ENCODE measurements at places on chromosomes 7 and 10. TPM values are rescaled to one million over a fixed set of nuclear protein-coding genes. Genes with fewer than 3 reads are reported as not detected.

PAPOLB gene
- total RNA-seq, result 0.48 TPM

MYOZ1 gene
- total RNA-seq, result 1.2 TPM

COL13A1 gene
- 0.66 TPM for total RNA-seq

RSPH10B2 gene
- total RNA-seq, result not detected

TET1 gene
- total RNA-seq, result 12.8 TPM

AUTS2 gene
- 81.3 TPM for total RNA-seq

PCLO gene
- total RNA-seq, result 5.9 TPM

GPR158 gene
- total RNA-seq, result 0.16 TPM

CALML5 gene
- 31.0 TPM for total RNA-seq

MINDY4 gene
- 13.8 TPM for total RNA-seq

NUTM2B gene
- 0.33 TPM for total RNA-seq

PPP1R17 gene
- total RNA-seq, result not detected

DNA sequence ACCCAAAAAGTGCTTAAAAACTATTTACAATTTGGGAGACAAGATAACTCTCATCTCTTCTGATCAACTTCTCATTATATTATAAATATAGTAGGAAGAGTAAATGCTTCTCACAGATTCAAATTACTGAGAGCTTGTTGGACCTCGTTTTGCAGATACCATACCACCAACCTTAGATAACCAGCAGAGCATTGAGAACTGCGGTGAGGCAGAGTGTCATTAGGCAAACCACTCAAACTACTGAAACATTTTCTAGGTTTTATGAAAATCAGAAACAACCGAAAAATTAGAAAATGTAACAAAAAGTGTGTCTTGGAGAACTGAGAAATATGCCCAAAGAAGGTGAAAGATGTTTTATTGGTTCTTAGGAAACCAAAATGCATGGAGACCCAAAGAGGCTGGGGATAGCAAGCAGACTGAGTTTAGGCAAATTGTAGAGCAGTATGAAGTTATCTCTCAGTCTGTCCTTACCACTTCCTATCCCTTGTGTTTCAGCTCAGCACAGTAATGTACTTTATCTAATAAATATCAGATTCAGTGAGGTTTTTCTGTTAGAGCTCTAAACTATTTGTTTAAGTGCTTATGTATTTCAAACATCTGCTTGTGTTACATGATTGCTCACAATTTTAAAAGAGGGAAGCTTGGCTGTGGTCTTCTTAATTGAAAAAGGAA is 77.9 kb downstream of the HECTD2 start:
- no peaks in the 10 kb centered on the region for H3K4me1 ChIP-seq
- no peaks in the 10 kb centered on the region for H3K36me3 ChIP-seq
- H3K4me3 ChIP-seq, result no peak overlapping the region
- DNase-seq, result no peak
- H3K27ac ChIP-seq, result no peak overlapping the region

DNA sequence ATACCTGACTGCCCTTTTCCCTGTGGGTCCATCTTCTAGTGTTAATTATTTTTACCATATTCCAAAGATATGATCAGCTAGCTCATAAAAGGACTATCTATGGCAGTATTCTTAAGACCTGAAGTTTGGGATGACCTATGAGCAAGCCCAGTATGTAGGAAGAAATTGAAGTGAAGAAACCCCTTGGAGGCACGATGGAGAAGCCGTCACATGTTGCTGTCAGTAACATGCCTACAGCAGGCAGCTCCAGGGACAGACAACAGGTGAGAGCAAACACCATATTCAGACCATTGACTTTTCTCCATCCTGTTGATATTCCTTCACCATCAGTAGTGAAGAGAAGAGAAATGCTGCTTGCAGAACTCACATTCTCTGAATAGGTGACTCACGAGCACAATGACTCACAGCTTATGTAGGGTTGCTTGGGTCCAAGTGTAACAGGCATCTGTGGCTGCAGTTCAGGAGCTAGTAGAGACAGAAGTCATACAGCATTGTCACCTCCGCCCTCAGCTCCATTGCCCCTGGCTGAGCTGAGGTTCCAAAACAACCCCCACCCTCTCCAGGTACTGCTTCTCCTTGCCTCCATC is 8.4 kb upstream of the LYZL2 start:
- no peak overlapping the region for H3K27ac ChIP-seq
- H3K36me3 ChIP-seq, result no peaks in the 10 kb centered on the region
- DNase-seq, result no peak
- no peaks in the 10 kb centered on the region for H3K27me3 ChIP-seq
- no peak overlapping the region for H3K4me3 ChIP-seq

DNA sequence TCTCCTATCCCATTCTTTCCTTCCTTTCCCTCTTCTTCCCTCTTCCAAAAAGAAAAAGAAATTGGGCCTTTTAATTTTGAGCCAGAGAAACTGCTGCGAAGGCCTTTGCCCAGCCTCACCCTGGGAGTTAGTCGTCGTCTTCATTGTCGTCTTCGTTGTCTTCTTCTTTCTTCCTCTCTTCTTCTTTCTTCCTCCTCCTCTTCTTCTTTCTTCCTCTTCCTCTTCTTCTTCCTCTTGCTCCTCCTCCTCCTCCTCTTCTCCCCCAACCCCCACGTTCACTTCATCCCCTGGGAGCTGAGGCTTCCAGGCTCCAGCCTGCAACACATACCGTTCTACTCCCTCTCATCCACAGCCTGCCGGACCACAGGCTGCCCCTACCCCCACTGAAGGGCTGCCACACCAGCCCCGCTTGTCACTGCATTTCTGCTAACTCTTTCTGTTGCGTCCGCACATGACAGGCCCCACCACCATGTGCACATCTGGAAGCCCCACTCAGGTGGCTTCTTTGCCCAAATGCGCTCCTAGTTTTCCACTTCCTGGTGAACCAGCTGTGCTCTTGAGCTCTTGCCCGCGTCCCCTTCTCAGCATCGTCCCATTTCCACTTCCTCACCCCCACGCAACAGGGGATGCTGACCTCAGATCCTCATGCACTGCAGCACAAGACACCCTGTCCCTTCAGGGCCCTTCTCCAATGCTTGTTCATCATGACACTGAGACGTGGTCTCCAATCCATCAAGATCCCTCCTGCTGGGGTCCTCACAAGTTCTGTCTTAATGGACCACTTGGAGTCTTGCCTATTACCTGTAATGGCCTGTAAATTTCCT is 94.9 kb upstream of the SH2B2 start:
- H3K4me3 ChIP-seq, result no peak overlapping the region
- no peaks in the 10 kb centered on the region for H3K27me3 ChIP-seq
- no peak overlapping the region for H3K27ac ChIP-seq
- DNase-seq, result no peak
- no peaks in the 10 kb centered on the region for H3K36me3 ChIP-seq
- H3K4me1 ChIP-seq, result no peaks in the 10 kb centered on the region

DNA sequence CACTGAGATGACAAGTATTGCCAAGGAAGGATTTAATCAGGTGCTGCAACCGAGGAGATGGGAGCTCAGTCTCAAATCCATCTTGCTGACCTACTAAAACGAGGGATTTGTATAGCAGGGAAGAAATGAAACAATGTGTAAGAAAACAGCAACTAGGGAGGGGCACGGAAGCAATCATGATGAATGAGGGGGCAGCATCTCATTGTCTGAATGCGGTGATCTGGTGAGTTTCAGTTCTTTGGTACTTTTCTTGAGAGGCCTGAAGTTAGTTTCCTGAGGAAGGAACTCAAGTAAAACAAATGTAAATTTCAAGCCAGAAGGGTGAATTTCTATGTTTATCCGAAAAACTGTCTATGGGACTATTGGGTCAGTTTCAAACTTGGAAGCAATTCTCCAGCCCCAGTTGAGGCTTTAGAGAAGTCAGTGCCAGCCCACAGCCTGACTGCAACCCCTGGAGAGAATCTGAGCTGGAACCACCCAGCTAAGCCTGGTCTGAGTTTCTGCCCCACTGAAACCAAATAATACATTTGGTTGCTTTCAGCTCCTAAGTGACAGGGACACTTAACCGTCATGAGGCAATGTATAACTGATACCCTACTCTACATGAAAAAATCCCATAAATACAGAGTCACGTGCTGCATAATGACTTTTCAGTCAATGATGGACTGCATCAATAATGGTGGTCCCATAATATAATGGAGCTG is 45.8 kb upstream of the TNS3 start:
- no peaks in the 10 kb centered on the region for H3K27me3 ChIP-seq
- no peaks in the 10 kb centered on the region for H3K36me3 ChIP-seq
- H3K4me3 ChIP-seq, result no peak overlapping the region

GRCh38 chr10:108735380-108735779 is 1187.9 kb downstream of the XPNPEP1 start:
- H3K27ac ChIP-seq, result no peak overlapping the region
- no peak overlapping the region for H3K4me3 ChIP-seq
- H3K27me3 ChIP-seq, result no peaks in the 10 kb centered on the region

DNA sequence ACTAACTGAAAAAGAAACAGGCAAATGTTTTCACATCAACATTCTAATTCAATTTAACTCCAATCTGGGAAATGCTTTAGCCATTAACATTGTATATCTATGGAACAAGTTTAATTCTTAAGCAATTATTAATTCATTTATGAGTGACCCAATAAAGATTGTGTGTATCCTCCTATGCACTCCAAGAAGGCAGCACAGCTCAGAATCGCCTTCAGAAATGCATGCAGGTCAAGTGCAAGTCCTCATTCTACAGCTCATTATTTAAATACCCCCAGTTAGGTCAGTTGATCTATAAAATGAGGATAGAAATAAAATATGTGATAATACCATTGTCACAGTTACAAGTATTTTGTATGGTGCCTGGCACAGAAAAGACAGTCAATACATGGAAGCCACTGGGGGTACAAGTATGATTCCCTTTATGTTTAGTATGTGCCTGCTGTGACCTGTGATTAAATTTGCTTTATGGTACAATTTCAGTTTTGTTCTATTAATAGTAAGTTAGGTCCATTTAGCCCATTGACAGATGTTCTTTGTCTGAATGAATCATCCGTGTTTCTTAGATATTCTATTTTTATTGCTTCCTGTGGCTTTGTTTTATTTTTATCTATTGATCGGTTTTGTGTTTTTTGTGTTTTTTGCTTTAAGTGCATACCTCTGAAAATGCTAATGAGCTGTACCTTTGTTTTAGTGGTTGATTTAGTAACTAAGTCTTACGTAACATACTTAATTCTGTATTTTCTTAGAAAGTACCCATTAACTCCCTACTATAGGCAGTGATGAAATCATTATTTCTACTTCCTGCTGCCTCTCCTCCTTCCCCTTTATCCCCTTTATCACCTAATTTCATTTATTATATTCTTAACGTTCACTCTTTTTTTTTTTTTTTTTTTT is 42.8 kb downstream of the CPXM2 start:
- H3K4me3 ChIP-seq, result no peak overlapping the region
- H3K4me1 ChIP-seq, result no peaks in the 10 kb centered on the region
- no peaks in the 10 kb centered on the region for H3K36me3 ChIP-seq

- DNase-seq, result no peak
- peak overlapping the region; percentile 66 for H3K4me3 ChIP-seq
- H3K4me1 ChIP-seq, result no peaks in the 10 kb centered on the region
- H3K27me3 ChIP-seq, result no peaks in the 10 kb centered on the region
These were observed 354.2 kb downstream of the DNAJB6 start for GRCh38 chr7:157690833-157691585.

DNA sequence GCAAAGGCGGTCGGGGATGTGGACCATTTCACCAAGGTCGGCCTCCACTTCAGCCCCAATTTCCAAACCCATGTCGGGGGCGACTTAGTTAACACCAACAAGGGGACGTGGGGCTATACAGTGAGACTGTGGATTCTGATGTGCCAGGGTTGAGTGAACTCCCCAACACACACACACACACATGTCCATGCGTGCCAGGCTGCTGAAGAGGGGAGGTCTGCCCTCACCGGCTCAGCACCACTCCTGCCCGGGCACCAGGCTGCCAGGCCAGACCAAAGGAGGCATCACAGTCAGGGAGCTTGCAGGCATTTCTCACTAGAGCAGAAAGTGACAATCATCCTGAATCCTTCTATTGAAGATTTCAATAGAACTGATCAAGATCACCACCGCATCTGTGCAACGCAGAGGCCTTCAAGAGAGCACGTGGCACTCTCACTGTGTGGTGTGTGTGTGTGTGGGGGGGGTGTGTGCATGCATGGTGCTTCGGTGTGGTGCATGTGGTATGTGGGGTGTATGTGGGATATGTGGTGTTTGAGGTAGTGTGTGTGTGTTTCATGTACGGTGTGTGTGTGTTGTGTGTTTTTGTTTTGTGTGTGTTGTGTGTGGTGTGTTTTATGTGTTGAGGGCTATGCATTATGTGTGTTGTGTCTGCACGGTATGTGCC is 403.5 kb upstream of the RNF32 start:
- H3K4me1 ChIP-seq, result no peaks in the 10 kb centered on the region
- H3K4me3 ChIP-seq, result no peak overlapping the region
- H3K36me3 ChIP-seq, result no peaks in the 10 kb centered on the region
- no peak overlapping the region for H3K27ac ChIP-seq
- H3K27me3 ChIP-seq, result no peaks in the 10 kb centered on the region

- peak overlapping the region; percentile 94 for H3K4me3 ChIP-seq
- no peaks in the 10 kb centered on the region for H3K27me3 ChIP-seq
- peak overlapping the region; percentile 98 for H3K27ac ChIP-seq
- no peaks in the 10 kb centered on the region for H3K36me3 ChIP-seq
These were observed 552 bp downstream of the SLC25A16 start for GRCh38 chr10:68526634-68527307.

DNA sequence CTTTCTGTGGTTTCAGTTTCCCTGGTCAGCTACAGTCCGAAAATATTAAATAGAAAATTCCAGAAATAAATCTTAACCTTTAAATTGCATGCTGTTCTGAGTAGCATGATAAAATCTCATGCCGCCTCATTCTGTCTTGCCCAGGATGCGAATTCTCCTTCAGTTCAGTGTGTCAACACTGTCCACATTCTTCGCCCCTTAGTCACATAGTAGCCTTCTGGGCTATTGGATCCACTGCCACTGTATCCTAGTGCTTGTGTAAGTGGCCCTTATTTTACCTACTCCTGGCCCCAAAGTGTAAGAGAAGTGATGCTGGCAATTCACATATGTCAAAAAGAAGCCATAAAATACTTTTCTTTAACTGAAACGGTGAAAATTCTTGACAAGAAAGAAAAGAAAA is 129.6 kb downstream of the ZWINT start:
- H3K27me3 ChIP-seq, result no peaks in the 10 kb centered on the region
- H3K4me1 ChIP-seq, result no peaks in the 10 kb centered on the region
- no peak for DNase-seq
- no peak overlapping the region for H3K27ac ChIP-seq
- no peak overlapping the region for H3K4me3 ChIP-seq

DNA sequence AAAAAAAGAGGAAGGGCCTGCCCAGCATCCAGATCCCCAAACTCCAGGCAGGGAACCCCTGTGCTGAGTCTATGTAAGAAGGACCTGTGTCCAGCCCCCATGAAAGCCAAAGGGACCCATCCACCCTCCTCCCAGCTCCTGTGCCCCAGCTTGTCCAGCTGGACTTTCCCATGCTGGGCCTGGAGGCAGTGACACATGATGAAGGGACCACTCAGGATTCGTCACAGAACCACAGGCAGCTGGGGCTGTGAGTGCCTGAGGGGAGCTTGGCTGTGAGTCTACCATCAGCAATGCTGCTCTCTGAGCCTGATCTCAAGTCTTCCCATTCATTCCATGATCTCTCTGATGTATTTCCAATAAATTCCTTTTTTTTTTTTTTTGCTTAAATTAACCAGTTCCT is 36.2 kb upstream of the MNX1 start:
- H3K36me3 ChIP-seq, result no peaks in the 10 kb centered on the region
- H3K4me3 ChIP-seq, result no peak overlapping the region
- H3K27me3 ChIP-seq, result no peaks in the 10 kb centered on the region
- H3K4me1 ChIP-seq, result no peaks in the 10 kb centered on the region
- peak; percentile 21 for DNase-seq

GRCh38 chr7:17404006-17404405 is 105.6 kb downstream of the AHR start:
- H3K27me3 ChIP-seq, result no peaks in the 10 kb centered on the region
- peaks cover 7% of the 10 kb centered on the region for H3K4me1 ChIP-seq
- no peak for DNase-seq

- DNase-seq, result no peak
- H3K27me3 ChIP-seq, result no peaks in the 10 kb centered on the region
- H3K4me1 ChIP-seq, result no peaks in the 10 kb centered on the region
These were observed 113.2 kb downstream of the CDC14C start for GRCh38 chr7:49037346-49038210.
